ENCODE measurements at places on chromosomes 6 and 20.

- DNase-seq: no peak
These were observed 46.2 kb downstream of the BFSP1 start for GRCh38 chr20:17485017-17485416.

GRCh38 chr6:142302421-142303175 is 791 bp downstream of the ADGRG6 start:
- DNase-seq: no peak

DNA sequence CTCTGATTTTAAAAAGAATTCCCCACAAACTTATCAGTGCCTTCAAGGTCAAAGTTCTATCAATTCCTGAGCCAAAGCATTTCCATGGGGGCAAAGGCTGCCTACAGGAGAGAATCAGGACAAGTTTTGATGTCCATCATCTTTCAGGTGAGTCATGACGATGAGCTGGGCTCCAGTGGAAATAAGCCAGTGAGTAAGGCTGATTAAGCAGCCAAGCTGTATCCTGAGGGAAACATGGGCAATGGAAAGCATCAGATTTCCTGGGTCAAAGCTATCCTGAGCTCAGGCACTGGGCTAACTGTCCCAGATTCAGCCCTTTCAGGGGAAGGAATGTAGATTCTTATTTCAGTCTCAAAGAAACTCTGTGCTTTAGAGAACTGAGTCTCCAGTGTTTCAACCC is 377.4 kb downstream of the CD109 start:
- no peak for DNase-seq

DNA sequence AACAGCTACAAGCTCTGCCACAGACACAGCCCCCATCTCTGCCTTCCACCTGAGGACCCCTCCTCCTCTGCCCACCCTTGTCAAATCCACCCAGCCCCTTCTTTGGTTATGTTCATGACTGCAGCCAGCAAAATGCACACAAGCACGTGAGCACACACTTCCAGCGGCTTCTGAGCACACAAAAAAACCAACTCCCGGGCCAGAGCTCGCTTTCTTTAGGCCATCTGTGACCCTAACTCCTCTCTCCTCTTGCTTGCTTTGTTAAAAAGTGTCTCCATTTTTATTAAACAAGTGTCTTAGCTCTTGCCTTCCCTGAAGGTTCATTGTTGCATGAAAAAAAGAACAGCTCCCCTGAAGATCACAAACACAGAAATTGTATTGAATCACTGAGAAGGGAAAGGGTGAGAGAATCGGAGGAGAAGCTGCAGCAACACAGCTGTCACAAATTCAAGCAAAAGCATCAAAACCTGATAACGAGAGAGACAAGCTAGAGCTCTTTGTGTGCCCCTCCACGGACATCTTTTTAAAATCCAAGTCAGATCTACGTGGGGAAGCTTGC is 142.1 kb downstream of the CD83 start:
- DNase-seq: no peak
